ENCODE measurements at places on chromosomes 3 and 15.

- no peak for DNase-seq
Measured at GRCh38 chr3:63064209-63064755, 189.1 kb upstream of the CADPS start.

- DNase-seq, result peak; percentile 56
Measured at GRCh38 chr3:172604895-172605646, 81.8 kb upstream of the TNFSF10 start.

- DNase-seq, result no peak
Measured at GRCh38 chr15:68154923-68155559, 50.1 kb downstream of the CALML4 start.

DNA sequence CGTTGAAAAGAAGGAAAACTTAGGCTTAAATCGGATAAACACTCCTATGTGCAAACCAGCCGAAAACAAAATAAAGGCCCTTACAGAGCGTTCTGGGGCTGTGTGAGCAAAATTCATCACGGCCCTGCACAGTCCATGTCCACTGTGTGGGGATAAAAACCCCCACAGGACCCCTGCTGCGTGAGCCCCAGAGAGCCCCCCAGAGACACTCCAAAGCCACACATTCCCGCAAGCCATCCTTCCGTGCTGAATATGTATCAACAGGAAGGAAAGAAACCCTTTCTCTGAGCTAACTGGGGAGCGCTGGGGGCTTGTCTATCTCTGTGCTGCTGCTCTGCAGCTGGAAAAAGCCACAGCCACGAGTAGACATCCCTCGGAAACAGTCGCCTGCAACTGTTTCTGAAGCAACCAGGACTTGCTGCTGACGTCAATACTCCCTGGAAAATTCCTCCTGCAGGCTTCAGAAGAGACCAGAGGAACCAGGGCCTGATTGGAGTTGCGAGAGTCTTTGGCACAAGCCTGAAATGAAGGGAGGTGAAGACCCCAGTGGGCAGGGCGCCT is 72.7 kb downstream of the NUP210 start:
- no peak for DNase-seq

DNA sequence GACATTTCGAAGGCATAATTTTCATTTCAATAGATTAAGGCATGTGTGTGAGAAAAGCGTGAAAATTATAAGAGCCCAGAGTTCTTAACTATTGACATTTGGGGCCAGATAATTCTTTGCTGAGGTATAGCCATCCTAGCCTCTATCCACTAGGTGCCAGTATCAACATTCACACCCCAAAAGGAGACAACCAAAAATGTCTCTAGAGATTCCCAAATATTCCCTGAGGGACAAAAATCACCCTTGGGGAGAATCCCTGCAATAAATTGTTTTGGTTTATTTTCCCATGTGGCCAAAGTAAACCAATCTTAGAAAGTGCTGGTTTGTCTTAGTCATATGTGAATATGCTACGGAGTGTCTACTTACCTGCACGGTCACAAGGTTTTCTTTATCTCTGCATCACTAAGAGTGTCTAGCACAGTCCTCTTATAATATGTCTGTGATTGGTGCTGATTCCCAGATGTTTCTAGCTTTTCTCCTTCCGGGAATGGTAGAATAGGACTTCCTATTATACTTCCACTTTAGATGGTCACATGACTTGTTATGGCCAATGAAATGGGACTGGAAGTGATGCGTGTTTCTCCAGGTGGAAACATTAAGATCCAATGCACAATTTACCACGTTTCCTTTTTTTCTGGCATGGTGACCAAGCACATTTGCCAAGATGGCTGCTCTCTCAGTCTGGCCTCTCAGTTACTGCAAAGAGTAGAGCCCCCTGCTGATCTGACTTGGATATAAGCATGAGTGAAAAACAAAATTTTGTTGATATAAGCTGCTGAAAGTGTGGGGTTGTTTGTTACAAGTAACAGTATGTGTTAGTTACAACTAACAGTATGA is 8.0 kb upstream of the KBTBD8 start:
- DNase-seq, result no peak

DNA sequence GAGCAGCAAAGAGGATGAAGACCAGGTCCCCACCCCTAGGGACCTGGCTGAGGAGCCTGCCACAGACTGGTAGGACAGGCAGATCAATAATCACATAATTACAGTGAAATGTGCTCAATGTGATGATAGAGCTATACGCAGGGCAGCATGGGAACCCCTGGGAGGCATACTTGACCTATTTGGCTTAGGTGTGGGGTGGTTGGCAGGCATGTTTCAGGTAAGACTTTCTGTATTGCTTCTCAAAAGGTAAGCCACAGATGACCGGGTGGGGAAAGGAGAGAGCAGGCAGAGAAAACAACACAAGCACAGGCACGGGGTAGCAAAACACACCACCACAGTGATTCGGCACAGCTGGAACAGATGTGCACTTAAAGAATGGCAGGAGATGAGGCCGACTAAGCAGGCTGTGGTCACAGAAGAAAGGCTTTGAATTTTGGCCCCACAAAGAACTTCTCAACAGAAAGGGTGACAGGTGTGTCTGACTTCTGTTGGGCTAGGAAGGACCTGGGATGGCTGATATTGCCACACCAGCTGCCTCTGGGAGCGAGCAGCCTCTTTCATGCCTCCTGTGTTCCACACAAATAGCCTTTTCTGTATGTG is 64.1 kb downstream of the ABCC5 start:
- no peak for DNase-seq

GRCh38 chr15:58566029-58566428 is 134.2 kb downstream of the LIPC start:
- DNase-seq, result no peak

- no peak for DNase-seq
Measured at GRCh38 chr3:112061152-112061551, 25.0 kb upstream of the C3orf52 start.

DNA sequence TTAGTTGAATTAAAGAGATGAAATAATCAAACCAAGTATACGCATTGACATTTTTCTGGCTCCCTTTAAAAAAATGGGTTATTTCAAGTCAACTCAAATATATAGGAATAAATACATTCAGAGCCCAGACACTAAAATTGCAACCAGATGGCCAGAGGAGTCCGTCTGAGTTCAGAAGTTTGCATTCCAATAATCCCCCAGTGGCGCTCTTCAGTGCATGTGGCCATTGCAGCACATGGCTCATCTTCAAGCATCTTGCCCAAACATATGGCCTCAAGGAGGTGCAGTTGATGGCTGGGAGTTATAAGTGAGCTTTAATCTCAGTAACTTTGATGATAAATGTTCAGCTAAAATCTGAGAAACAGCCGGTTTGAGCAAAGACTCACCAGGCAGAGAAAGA is 295.8 kb upstream of the LRRN1 start:
- DNase-seq, result no peak

GRCh38 chr15:80871858-80872257 is 92.7 kb downstream of the CEMIP start:
- DNase-seq, result no peak

DNA sequence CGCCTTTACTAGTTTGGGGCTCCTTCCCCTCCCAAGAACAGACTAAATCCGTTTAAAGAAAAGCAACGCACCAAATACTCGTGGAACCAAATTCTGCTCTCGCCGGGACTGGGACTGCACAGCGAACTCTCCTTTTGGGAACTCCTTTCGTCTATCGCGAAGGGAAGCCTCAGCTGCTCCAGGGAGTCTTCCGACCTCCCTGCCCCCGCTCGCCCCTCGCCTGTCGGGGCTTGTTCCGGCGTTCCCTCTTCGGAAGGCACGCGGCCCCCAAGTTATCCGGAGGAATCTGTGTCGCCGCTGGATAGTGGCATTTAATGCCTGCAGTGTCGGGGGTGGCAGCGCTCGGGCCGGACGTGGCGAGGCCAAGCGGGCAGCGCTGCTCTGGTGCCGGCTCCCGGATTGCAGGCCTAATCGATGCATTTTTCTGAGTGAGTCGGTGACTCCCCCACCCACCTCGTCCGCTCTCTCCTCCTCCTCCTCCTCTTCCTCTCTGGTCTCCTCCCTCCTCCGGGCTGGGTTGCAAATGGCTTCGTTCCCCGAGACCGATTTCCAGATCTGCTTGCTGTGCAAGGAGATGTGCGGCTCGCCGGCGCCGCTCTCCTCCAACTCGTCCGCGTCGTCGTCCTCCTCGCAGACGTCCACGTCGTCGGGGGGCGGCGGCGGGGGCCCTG is at the start of gene TRIM71:
Gene TRIM71, plus strand, starts transcription at position 440 of the 671 bp plus-strand sequence. Its CDS starts 84 bp downstream, at position 524.
- no peak for DNase-seq
